ENCODE measurements at places on chromosomes 1 and 21. TPM values are rescaled to one million over a fixed set of nuclear protein-coding genes. Genes with fewer than 3 reads are reported as not detected.

The GPR52 gene
- 3.4 TPM for total RNA-seq

The DHX9 gene
- 95.9 TPM for total RNA-seq

The MYOG gene
- not detected for total RNA-seq

The DEPDC1 gene
- total RNA-seq, result not detected

The MSTO1 gene
- 46.5 TPM for total RNA-seq

The E2F2 gene
- total RNA-seq, result 0.42 TPM

The MFAP2 gene
- total RNA-seq, result 29.9 TPM

The APCS gene
- not detected for total RNA-seq

The KLHDC8A gene
- not detected for total RNA-seq

The PGBD5 gene
- 0.99 TPM for total RNA-seq

The ADAMTS4 gene
- total RNA-seq, result 78.9 TPM

The ZNF687 gene
- 18.4 TPM for total RNA-seq

The NKAIN1 gene
- not detected for total RNA-seq

The PER3 gene
- total RNA-seq, result 49.0 TPM

The LRRC40 gene
- 11.5 TPM for total RNA-seq

The LCE1C gene
- not detected for total RNA-seq

The SLAMF9 gene
- not detected for total RNA-seq

The UBE2U gene
- total RNA-seq, result not detected

The TXNIP gene
- 354 TPM for total RNA-seq

The SPRR2A gene
- not detected for total RNA-seq

The SLC5A9 gene
- 0.51 TPM for total RNA-seq

The RPTN gene
- total RNA-seq, result not detected

The HUNK gene
- total RNA-seq, result 5.2 TPM

The TSNAX gene
- total RNA-seq, result 37.2 TPM

The ADIPOR1 gene
- 55.2 TPM for total RNA-seq

The LAPTM5 gene
- 116 TPM for total RNA-seq

The ORC1 gene
- total RNA-seq, result 0.58 TPM

The WDR64 gene
- not detected for total RNA-seq

The BMP8B gene
- 1.4 TPM for total RNA-seq
